ENCODE measurements at places on chromosomes 3 and 15. TPM values are rescaled to one million over a fixed set of nuclear protein-coding genes. Genes with fewer than 3 reads are reported as not detected.
A peak's percentile ranks its signal among the peaks of the same experiment; 100 is the strongest.

Gene IL17RD
- total RNA-seq: 0.05 TPM

- DNase-seq: no peak
Measured at GRCh38 chr15:90933301-90933700, 952 bp upstream of the HDDC3 start.

GRCh38 chr3:72553298-72553697 lies 294.9 kb downstream of the SHQ1 start:
- no peak for DNase-seq

DNA sequence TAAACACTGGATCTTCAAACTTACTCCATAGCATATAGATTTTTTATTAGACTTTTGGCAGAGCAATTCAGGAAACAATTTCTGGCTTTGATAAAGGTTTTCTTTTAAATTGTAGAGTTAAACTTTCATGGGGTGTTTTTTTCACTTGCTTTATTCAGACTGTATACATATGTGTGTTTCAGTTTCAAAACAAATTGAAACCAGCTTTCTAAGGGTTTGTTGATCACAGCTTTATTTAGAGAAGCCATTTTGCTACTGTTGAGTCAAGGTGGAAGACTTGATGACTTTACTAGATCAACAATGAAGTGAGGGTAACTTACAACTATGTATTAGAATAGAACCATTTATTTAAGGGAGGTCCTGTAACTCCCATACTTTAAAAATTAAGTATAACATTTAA lies 6.2 kb downstream of the UBE2E1 start:
- no peak for DNase-seq

- no peak for DNase-seq
Measured at GRCh38 chr3:54033761-54034160, 88.6 kb upstream of the CACNA2D3 start.

- no peak for DNase-seq
Measured at GRCh38 chr3:120348065-120348990, 826 bp downstream of the LRRC58 start.

DNA sequence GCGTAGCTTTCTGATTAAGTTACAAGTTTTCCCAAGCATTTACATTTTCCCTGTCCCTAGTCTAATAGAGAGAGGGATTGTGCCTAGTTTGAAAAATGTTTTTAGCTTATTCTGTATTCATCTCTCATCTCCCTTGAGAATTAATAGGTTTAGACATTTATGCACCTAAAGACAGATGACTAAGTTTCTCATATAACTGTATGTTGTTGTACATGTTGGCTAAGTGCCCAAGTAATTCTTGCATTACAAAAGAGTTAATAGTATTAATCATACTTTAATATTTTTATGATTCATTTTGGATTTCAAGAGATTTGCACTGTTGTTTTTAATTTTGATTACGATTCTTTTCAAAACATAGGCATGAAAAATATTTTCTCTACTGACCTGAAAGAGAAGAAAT lies 109.0 kb upstream of the TBL1XR1 start:
- DNase-seq: no peak

DNA sequence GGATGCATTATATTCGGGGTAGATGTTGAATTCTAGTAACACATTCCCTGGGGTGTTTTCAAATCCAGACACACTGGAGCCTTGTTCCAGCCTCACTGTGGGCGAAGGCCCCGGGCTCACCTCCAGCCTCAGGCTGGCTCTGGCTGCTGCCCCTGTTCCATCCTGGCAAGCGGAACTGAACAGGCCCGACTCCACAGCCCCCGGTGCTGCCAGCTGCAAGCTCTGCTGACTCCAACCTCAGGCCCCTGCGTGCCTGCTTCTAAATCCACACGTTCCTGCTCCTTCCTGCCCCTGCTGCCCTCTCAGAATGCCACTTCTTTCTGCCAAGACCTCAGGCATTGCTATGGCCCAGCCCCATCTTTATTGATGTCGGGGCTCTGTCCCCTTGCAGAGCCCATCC lies 90.6 kb downstream of the LIPC start:
- no peak for DNase-seq

DNA sequence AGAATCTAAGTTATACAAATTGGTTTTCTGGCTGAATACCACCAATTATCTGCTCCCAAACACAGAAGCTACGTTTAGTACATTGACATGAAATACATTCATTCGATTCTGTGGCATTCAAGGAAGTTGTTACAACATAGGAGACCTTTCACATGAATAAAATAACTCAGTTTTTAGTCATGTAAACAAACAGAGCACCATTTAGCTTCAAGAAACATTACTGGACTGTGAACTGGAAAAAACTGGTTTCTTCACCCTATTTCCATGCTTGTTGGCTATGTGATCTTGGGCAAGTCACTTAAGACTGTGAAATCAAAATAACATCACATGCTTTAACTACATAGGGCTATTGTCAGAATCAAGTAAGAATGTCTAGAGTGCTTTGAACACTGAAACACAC lies 46.2 kb downstream of the NRG4 start:
- no peak for DNase-seq

- DNase-seq: no peak
Measured at GRCh38 chr3:47313341-47314055, 30.8 kb downstream of the KLHL18 start.

DNA sequence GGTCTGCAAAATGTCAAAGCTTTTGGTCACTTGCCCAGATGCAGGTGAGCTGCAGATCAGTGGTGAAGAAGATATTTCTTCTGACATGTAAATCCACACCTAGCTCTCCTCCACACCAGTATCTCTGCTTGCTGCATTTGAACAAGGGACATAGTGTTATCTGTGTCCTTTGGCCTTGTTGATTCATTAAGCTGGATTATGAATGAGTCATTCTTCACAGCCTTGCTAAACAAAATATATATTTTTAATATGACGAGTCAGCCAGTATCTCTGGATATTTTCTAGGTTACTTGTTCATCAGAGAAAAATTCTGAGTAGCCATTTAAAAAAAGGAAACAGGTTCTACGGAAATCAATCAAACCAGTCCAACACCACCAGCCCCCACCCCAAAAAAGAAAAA lies 190.6 kb upstream of the ADAMTS9 start:
- no peak for DNase-seq

DNA sequence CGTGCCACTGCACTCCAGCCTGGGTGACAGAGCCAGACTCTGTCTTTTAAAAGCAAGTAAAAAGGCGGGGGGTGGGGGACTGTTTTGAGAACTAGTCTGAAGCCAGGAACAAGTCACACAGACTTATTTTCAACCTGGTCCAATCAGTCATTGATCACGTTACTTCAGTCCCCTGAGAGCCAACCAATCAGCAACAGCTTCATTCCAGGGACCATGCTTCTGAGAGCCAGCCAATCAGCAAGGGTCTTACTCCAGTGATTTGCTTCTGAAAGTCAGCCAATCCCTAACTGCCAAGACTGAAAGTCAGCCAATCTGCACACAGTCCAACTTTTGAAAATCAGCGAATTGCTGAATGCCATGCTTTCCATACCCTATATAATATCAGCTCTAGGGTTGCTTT lies 48.6 kb upstream of the C15orf39 start:
- peak; percentile 13 for DNase-seq
